SHP77 (cell line): ENCODE measurements at places on chromosomes 16 and 17.

DNA sequence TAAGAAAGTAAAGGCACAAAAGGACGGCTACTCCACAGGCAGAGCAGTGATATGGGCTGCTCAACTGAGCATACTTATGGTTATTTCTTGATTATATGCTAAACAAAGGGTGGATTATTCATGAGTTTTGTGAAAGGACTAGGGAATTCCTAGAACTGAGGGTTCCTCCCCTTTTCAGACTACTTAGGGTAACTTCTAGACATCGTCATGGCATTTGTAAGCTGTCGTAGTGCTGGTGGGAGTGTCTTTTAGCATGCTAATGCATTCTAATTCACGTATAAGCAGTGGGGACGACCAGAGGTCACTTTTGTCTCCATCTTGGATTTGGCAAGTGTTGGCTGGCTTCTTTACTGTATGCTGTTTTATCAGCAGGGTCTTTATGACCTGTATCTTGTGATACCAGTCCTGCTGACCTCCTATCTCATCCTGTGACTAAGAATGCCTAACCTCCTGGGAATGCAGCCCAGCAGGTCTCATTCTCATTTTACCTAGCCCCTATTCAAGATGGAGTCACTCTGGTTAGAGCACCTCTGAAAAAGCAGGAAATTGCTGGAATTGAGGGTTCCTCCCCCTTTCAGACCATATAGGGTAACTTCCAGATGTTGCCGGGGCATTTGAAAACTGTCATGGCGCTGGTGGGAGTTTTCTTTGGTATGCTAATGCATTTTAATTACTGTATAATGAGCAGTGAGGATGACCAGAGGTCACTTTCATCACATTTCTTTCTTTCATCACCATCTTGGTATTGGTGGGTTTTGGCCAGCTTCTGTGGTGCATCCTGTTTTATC is 388.5 kb downstream of the XYLT1 start:
- no peak for DNase-seq

DNA sequence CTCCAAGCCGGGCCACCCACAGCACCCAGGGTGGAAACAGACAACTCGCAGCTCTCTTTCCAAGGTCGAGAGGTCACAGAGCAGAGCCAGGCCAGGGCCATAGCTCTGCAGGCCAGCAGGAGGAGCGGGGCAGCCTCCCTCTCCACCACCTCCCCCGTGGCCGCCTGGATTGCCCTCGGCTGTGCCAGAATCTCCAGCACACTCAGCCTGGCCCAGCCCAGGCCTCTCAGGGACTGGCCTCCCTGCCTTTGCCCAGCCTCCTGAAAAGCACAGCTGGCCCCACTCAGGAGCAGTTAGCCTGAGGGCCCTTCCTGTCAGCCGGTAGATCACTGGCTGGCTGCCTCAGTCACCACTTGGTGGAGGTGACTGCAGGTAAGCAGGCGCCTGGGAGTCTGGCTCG is 85.8 kb upstream of the SEC14L1 start:
- no peak for DNase-seq

- DNase-seq: no peak
Observed at GRCh38 chr17:75707079-75707571, 14.1 kb upstream of the ITGB4 start.

- no peak for DNase-seq
Observed at GRCh38 chr17:58475985-58476384, 12.2 kb downstream of the HSF5 start.

GRCh38 chr17:34366529-34367107 is 3.6 kb upstream of the CCL1 start:
- no peak for DNase-seq

GRCh38 chr16:89360760-89361435 is 129.5 kb downstream of the ANKRD11 start:
- DNase-seq: no peak
